ENCODE measurements at places on chromosomes 1 and 21.

- DNase-seq = no peak
- H3K4me1 ChIP-seq = peaks cover 3% of the 10 kb centered on the region
- H3K36me3 ChIP-seq = no peaks in the 10 kb centered on the region
- H3K27ac ChIP-seq = no peak overlapping the region
- H3K4me3 ChIP-seq = no peak overlapping the region
- H3K27me3 ChIP-seq = peaks cover 18% of the 10 kb centered on the region
Measured at GRCh38 chr1:154403261-154403943, 1.7 kb upstream of the IL6R start.

GRCh38 chr1:15935056-15935950, 40.6 kb downstream of the ZBTB17 start:
- peaks cover 51% of the 10 kb centered on the region for H3K36me3 ChIP-seq
- no peak for DNase-seq
- H3K4me1 ChIP-seq = no peaks in the 10 kb centered on the region
- H3K27me3 ChIP-seq = no peaks in the 10 kb centered on the region
- no peak overlapping the region for H3K4me3 ChIP-seq

DNA sequence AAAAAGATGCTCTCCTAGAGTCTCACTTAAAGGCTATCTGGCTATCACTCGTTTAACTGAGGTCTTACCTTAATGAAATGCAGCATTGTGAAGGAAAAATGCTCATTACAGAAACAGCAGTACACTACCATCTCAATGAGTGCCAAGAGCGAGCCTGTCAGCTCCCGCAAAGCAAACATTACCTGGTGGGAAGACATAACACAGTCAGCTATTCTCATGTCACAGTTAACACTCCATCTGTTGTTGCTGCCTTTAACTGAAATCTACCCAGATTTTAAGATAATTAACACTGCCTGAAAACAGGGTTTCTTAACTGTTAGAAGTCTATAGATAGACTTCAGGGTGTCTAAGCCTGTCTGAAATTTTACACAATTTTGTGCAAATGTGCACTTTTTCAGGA, 39.1 kb downstream of the PCSK9 start:
- peaks cover 3% of the 10 kb centered on the region for H3K36me3 ChIP-seq
- H3K4me1 ChIP-seq = no peaks in the 10 kb centered on the region
- no peak for DNase-seq
- H3K27me3 ChIP-seq = no peaks in the 10 kb centered on the region
- H3K4me3 ChIP-seq = no peak overlapping the region
- H3K27ac ChIP-seq = no peak overlapping the region

DNA sequence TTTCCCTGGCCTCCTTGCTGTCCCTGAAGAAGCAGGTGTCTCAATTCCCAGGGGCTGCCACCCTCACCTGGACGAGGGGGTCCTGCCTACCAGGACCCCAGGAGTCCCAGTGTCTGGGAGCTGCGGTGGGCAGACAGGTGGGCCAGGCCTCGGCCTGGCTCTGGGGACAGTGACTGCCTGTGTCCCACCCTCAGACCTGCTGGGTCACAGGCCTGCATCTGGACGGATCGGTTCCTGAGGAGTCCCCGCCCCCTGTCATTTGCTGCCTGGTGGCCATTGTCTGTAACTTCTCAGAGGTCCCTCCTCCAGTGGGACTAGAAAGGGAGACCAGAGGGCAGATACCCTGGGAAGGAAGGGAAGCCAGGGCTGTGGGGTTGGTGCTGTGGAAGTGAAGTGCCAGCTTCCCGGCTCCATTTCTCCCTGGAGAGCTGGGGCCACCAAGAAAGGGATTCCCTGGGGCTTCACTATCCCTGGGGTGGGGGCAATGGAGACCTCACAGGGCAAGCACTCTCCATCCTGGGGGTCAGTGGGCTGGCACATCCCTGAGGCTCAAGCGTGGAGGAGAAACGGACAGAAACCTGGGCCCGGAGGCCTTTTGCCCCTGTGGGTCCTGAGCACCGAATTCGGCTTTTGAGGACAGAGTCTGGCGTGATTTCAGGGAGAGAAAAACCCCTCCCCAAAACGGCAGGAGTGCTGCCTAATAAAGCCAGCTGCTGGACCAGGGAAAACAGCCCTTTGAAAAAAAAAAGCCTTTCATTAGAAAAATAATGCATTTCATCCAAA, 157.3 kb downstream of the PEX14 start:
- peaks cover 17% of the 10 kb centered on the region for H3K4me1 ChIP-seq
- no peak for DNase-seq
- H3K36me3 ChIP-seq = no peaks in the 10 kb centered on the region
- no peak overlapping the region for H3K27ac ChIP-seq
- H3K4me3 ChIP-seq = no peak overlapping the region
- no peaks in the 10 kb centered on the region for H3K27me3 ChIP-seq

GRCh38 chr1:44677201-44677766, 2.8 kb downstream of the ARMH1 start:
- H3K4me1 ChIP-seq = peaks cover 4% of the 10 kb centered on the region
- H3K27ac ChIP-seq = no peak overlapping the region
- no peaks in the 10 kb centered on the region for H3K27me3 ChIP-seq

DNA sequence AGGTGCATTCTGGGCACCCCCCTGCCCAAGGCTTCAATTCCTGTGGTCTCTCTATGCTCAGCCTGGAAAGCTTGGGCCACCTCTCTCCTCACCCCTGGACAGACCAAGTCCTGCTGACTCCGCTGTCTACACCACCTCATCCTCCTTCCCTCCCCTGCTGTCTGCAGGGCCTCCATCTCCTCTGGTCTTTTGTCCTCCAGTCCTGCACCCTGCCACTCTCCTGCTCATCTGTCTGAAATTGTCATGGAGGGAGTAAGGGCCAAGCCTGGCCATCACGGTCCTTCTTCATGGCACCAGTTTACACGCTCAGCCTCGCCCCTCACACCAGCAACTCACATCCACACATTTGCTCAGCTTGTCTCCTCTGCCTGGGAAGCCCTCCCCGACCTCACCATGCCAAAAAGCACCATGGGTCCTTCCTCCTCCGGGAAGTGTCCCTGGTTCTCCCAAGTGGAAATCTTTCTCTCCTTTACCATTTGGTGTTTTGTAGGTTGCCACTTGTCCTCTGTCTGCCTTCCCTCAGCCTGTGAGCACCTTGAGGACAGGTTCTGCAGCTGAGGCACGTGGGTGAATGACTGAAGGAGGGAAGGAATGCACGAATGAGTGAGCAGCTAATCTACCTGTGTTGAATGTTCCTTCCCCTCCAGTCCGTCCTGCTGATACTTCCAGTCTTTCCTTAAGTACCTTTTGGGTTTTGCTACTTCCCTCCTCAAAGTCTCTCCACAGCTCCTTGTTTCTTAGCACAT, 2.1 kb upstream of the SLC2A1 start:
- H3K27me3 ChIP-seq = no peaks in the 10 kb centered on the region
- no peak overlapping the region for H3K27ac ChIP-seq
- no peaks in the 10 kb centered on the region for H3K36me3 ChIP-seq
- H3K4me1 ChIP-seq = peaks cover 17% of the 10 kb centered on the region

DNA sequence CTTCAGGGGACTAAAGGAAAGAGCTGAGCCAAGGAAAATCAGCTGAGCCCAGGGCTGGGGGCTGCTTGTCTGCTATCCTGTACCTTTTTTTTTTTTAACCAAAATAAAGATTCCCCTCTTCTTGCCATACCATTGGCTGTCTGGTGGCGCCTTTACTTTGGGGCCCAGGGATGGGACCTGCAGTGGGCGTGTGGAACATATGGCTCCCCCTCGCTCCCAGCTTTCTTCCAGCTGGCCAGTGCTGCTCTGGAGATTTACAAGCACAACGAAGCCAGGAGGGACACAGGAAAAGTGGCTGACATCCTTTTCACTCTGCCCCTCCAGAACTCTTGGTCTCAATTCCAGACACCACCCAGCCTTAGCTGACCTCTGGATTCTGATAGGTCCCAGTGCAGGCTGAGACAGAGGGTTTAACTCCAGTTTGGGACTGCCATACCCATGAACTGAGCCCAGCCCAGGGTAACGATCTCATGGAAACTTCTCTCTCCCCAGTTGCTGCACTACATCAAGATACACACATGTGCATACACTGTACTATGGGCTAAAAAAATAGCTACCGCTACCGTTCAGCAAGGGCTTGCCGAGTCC, 5.4 kb upstream of the SFN start:
- H3K27ac ChIP-seq = no peak overlapping the region
- peaks cover 5% of the 10 kb centered on the region for H3K4me1 ChIP-seq
- H3K27me3 ChIP-seq = no peaks in the 10 kb centered on the region

GRCh38 chr1:210272666-210273065, 40.1 kb downstream of the SERTAD4 start:
- DNase-seq = no peak
- H3K36me3 ChIP-seq = no peaks in the 10 kb centered on the region
- no peaks in the 10 kb centered on the region for H3K27me3 ChIP-seq
- H3K4me1 ChIP-seq = peaks cover 4% of the 10 kb centered on the region

- H3K4me3 ChIP-seq = no peak overlapping the region
- H3K27ac ChIP-seq = no peak overlapping the region
- H3K36me3 ChIP-seq = no peaks in the 10 kb centered on the region
- DNase-seq = no peak
- peaks cover 1% of the 10 kb centered on the region for H3K4me1 ChIP-seq
Measured at GRCh38 chr21:19122356-19122755, 718.8 kb upstream of the TMPRSS15 start.

DNA sequence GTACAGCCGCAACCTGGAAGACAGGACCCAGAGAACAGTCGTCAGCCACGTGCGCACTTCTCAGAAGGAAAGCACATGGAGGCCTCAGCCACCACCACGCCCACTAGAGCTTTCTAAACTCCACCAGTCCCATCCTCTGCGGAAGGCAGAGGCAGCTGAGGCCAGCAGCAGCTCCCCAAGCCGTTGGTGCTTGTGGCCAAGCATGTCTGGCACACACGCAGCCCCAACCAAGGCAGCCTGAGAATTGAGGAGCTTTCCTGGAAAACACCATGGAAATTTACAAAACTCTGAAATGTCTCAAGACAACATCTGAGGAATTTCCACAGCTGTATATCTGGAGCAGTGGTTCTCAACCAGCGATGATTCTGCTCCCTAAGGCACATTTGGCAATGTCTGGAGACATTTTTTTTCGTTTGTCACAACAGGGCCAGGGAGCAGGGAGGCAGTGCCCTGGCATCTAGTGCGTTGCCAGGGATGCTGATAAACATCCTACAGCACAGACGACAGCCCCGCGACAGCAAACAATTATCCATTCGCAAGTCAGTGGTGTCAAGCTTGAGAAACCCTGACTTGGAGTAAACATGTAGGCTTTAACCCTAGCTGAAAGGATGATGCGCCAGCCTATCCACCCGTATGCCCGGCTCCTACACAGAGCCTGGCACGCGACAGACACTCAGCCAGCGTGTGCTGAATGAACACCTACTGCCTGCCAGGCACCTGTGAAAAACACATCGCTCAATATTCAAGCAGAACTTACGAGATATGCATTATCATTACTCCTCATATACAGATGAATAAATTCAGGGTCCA, 24.7 kb downstream of the NPHP4 start:
- peaks cover 3% of the 10 kb centered on the region for H3K36me3 ChIP-seq
- H3K4me3 ChIP-seq = no peak overlapping the region
- H3K27me3 ChIP-seq = no peaks in the 10 kb centered on the region
- H3K4me1 ChIP-seq = no peaks in the 10 kb centered on the region
- no peak overlapping the region for H3K27ac ChIP-seq

DNA sequence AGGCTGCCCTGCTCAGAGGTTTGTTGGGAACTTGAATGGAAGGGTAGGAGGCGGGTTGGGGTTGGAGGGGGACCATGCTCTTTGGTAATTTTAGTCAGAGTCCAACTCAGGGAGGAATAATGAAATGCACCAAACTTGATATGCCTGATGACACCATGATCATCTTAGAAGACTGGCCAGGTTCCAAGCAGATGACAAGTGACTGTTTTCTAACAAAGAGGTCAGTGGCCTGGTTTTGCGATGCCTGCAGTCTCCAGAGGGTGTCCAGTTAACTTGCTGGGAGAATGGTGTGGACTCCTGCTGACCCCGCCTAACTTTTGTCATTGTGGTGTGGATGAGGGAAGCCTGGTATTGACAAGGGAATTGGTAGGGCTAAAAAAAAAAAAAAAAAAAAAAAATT, 12.4 kb downstream of the VANGL1 start:
- no peak overlapping the region for H3K27ac ChIP-seq
- peaks cover 10% of the 10 kb centered on the region for H3K4me1 ChIP-seq
- no peak overlapping the region for H3K4me3 ChIP-seq
- no peaks in the 10 kb centered on the region for H3K36me3 ChIP-seq
- H3K27me3 ChIP-seq = no peaks in the 10 kb centered on the region

- no peaks in the 10 kb centered on the region for H3K36me3 ChIP-seq
- no peaks in the 10 kb centered on the region for H3K4me1 ChIP-seq
- DNase-seq = no peak
- H3K27me3 ChIP-seq = no peaks in the 10 kb centered on the region
- H3K27ac ChIP-seq = no peak overlapping the region
Measured at GRCh38 chr1:241658081-241658793, 6.2 kb downstream of the WDR64 start.

- no peak overlapping the region for H3K4me3 ChIP-seq
- H3K36me3 ChIP-seq = no peaks in the 10 kb centered on the region
- no peak overlapping the region for H3K27ac ChIP-seq
- peaks cover 4% of the 10 kb centered on the region for H3K27me3 ChIP-seq
- no peaks in the 10 kb centered on the region for H3K4me1 ChIP-seq
Measured at GRCh38 chr1:219926363-219926998, 1.9 kb downstream of the SLC30A10 start.

- H3K27me3 ChIP-seq = no peaks in the 10 kb centered on the region
- no peaks in the 10 kb centered on the region for H3K36me3 ChIP-seq
- no peaks in the 10 kb centered on the region for H3K4me1 ChIP-seq
- no peak overlapping the region for H3K4me3 ChIP-seq
- DNase-seq = no peak
- H3K27ac ChIP-seq = no peak overlapping the region
Measured at GRCh38 chr1:231670755-231671154, 44.2 kb downstream of the DISC1 start.

GRCh38 chr1:228353601-228354371, 52.8 kb downstream of the TRIM11 start:
- no peak for DNase-seq
- H3K27me3 ChIP-seq = no peaks in the 10 kb centered on the region
- H3K4me3 ChIP-seq = no peak overlapping the region
- H3K27ac ChIP-seq = no peak overlapping the region
- H3K36me3 ChIP-seq = no peaks in the 10 kb centered on the region
- no peaks in the 10 kb centered on the region for H3K4me1 ChIP-seq

GRCh38 chr21:29206445-29206844, 76.0 kb downstream of the MAP3K7CL start:
- no peaks in the 10 kb centered on the region for H3K36me3 ChIP-seq
- H3K4me3 ChIP-seq = no peak overlapping the region
- H3K27ac ChIP-seq = no peak overlapping the region
- H3K4me1 ChIP-seq = no peaks in the 10 kb centered on the region

DNA sequence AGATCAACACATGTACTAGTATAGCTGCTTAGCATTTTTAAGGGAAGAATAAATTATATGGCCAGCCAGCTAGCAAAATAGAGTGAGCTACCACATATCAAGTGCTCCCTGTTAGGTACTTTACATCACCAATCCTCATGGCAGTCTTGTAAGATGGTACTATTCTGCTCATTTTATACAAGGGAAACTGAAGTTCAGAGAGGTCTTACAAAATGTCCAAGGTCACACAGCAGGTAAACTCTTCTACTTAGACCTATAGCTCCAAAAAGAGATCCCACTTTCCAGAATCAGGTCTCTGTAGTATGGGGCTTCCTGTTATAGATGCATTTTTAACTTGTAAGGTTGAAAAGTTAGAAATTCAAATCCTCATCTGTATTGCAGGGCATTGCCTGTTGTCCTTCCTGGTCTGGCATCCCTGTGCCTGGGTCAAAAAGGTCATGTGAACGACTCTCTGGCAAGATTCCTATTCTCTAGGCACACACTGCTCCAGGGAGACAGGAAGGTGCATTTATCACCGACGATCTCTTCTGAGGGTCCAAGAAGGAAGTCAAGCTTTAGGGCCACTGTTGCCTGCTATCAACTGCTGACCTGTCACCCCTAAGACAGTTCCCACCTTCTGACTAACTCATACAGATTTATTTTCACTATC, 41.1 kb downstream of the TRIT1 start:
- no peak for DNase-seq
- H3K36me3 ChIP-seq = peaks cover 11% of the 10 kb centered on the region
- no peaks in the 10 kb centered on the region for H3K27me3 ChIP-seq

GRCh38 chr1:183806675-183807074, 1.8 kb downstream of the RGL1 start:
- H3K4me3 ChIP-seq = no peak overlapping the region
- no peaks in the 10 kb centered on the region for H3K36me3 ChIP-seq

Measured in iPS DF 6.9 (cell line).